ENCODE measurements at places on chromosomes 1 and 21.

GRCh38 chr1:47711848-47712492, 274.1 kb downstream of the FOXD2 start:
- DNase-seq: no peak

DNA sequence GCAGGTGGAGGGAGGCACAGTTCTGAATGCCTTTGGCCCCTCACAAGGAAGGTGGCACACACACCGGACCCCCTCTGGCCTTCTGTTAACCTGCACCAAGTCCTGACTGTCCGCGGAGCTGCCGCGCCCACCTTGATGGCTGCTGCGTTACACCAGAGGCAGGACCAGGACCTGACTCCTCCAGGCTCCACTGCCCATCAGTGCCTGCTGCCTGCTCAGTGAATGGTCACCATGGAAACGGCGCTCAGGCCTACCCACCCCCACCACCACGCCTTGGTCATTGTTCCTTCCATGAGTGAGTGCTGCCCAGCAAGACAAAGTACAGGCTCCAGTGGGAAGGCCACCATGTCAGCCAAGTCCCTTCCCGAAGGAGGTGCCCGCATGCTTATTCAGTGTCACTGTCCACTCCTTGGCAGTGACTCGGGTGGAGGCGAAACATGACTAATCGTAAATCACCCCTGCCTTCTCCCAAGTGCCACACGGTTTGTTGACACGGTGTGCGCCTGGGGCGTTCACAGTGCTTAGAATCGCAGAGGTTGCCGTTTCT, 57.3 kb downstream of the SLC37A1 start:
- DNase-seq: no peak

DNA sequence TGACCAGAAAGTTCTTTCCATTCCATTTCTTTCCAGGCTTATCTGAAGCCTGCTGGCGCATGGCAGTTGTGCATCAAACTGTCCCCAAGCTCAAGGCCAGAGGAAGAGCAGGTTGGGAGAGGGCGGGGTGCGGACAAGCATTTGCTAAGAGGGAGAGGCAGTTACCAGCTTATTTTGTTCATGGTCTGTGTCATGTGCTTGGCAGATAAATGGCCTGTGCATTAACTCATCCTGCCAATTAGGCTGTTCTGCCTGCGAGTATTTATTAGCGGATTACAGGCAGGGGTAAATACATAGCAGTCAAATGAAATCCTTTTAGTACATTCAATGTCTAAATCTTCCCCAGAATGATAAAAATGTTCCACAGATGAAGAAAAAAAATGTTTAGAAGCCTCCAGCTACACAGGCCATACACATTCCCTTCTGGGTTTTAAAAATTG, 48.9 kb upstream of the B3GALNT2 start:
- no peak for DNase-seq

GRCh38 chr1:202237052-202237451, 43.5 kb downstream of the LGR6 start:
- DNase-seq: no peak

GRCh38 chr1:229383961-229384360, 41.1 kb upstream of the CCSAP start:
- no peak for DNase-seq

DNA sequence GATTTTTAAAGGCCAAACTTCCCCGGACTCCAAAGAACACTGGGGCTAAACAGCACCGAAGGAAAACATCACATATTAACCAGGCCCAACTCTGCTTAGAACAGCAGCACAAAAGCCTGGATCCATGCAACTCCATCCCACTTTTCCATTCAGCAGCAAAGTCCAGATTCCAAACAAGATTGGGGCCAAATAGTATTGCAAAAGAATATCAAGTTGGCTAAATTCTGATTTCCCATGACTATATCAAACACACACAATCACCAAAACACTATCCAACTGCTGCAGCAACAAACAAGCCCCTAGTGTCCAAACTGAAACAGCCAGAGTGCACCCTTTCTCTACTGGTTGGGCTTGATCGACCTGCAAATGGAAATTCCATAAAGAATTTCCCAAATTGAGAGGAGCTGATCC, 19.4 kb upstream of the TMEM125 start:
- DNase-seq: no peak

DNA sequence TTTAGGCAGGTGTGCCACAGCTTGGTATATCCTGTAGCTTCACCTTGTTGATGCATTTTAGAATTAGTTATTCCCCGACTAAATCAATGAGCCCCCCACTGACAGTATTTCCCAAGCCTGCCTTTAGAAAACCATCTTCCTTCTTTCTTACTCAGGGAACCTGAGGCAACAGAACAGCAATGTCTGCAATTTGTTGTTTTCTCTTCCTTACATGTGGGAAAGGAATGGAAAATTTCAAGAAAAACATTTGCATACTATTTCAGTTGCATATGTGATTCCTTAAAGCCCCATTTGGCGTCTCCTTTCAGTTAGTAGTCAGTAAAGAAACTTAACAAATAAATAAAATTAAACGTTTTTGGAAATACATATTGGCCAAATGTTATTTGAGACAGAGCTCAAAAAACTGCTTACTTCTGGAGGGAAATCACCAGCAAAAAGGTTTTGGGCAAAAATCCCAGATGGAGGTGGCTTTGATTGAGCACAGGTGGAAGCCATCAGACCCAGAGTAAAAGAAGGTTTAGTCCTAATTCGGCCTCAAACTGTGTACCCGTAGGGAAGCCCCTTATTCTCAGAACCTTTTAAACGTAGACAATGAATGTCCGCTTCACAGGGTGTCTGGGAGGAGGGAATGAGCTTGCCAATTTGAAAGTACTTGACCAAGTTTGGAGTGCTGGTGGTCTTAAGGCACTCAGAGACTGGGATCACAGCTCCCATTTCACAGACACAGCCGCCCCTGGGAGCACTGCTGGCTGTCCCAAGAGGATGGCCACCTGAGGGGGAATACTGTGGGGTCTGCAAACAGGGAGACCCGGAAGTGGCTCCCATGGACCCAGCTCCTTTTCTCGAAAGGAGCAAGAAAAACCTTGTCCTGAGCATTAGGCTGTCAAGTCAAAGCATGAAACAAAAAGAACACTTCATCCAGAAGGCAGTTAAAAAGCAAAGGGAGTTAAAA, 9.4 kb downstream of the LHX4 start:
- DNase-seq: no peak

- DNase-seq: no peak
Observed at GRCh38 chr1:73914951-73915350, 283.0 kb downstream of the LRRIQ3 start.

- DNase-seq: peak; percentile 99
Observed at GRCh38 chr21:33761441-33762036, 119.2 kb downstream of the ITSN1 start.

GRCh38 chr1:111251570-111251969, 24.1 kb downstream of the CHI3L2 start:
- DNase-seq: no peak

- no peak for DNase-seq
Observed at GRCh38 chr1:28782011-28782410, 30.0 kb upstream of the OPRD1 start.

GRCh38 chr1:229334716-229335115, 8.1 kb downstream of the CCSAP start:
- DNase-seq: no peak

- DNase-seq: peak; percentile 89
Observed at GRCh38 chr1:94947437-94947836, 20.5 kb upstream of the CNN3 start.
